ENCODE measurements at places on chromosomes 12 and 14.

GRCh38 chr14:96108061-96108795 is 69.1 kb downstream of the C14orf132 start:
- DNase-seq: no peak

DNA sequence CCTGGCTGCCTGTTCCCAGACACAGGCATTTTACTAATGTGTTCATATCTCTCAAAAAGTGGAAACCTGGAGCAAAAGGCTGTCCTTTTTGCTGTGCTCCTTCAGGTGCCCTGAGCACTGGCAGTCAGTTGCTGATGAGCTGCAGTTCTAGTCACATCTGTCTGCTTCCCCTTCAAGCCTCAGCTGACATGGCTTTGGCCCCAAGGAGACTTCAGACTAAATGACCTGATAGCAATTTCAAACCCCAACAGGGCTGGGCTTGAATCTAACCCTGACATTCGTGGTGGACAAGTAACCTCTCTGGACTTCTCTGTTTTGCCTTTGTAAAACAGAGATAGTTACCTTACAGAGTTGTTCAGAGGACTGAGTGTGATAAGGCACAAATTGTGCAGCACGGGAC is 5.7 kb downstream of the SERPINA9 start:
- no peak for DNase-seq

GRCh38 chr12:104475271-104475670 is 18.5 kb downstream of the CHST11 start:
- no peak for DNase-seq

DNA sequence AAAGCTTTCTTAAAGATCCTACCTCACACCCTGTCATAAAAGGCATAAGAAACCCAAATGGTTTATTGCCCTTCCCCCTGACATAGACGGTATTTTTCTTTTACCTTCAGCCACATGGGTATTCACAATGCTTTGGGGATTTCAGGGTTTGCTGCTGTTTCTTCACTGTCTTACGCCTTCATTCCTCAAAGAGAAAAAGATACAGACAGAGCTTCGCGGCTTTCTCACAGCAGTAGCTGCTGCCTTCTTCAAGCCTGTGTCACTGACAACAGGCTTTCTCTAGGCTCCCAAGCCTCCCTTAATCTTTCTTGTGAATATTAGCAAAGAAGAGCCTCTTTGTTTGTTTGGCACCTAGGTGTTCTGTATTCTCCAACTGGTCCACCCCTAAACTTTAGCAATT is 197.4 kb upstream of the ARID2 start:
- peak; percentile 65 for DNase-seq
